ENCODE measurements at places on chromosomes 13 and 19.

DNA sequence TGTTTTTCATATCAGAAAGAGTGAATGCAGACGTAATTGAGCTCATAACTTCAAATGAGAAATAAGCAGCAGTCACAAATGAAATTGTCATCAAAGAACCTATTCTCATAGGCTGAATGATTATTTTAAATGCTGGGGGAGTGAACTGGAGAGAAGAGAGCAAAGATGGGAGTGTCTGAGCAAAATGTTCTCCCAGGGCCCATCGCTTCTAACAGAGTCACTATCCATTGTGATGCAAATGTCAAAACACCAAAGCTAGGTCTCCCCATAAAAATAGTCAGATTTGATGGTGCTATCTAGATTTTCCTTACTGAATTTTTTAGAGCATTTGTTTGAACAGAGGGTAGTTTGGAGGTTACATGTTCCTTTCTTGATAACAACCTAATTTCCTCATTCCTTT, 278.7 kb downstream of the PCDH9 start:
- no peak for DNase-seq

DNA sequence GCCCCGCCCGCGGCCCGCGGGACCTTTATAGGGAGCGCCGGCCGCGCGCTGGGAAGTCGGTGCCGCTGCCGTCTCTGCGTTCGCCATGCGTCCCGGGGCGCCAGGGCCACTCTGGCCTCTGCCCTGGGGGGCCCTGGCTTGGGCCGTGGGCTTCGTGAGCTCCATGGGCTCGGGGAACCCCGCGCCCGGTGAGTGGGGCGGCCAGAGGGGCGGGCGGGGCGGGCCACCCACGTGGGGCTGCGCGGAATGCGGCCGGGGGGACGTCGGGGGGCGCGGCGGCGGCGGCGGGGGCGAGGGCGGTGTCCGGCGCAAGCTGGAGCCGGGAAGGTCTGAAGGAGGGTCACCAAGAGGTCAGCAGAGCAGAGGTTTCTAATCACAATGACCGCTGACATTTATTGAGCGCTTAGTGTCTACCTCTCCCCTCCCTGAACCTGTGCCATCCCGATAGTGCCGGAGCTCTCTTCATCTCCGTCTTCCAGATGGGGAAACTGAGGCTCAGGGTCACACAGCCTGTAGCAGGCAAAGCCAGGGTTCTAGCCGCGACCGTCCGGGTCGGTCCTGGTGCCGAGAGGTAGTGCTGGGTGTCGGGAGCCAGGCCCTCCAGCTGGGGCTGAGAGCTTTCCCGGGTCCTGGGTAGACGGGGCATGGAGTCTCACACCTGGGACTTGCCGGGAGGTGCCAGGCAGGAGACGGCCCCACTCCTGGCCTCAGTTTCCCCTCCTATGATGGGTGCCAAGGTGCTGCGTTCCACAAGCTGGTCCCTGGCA, at the start of gene FSTL3:
FSTL3 (plus strand) TSS at position 54 of the 767 bp plus-strand sequence; CDS start at position 86, 32 bp downstream.
- no peak for DNase-seq

DNA sequence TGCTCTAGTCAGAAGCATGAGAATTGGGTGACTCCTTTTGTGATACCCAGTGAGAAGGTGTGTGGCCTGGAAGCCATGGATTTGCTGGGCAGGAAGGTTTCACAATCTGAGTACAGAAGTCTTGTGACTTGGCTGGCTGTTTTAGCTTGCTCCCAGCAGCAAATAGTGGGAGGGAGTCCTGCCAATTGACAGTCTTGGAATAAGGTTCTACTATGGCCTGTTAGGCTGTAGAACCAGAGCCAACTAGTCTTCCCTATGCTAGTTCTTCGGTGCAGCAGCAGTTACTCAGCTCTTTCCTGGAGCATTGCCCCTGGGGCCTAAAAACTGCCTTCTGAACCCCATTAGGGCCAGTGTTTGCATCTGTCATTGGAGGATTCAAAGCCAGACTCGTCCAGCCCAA, 1935.4 kb upstream of the PCDH20 start:
- no peak for DNase-seq

DNA sequence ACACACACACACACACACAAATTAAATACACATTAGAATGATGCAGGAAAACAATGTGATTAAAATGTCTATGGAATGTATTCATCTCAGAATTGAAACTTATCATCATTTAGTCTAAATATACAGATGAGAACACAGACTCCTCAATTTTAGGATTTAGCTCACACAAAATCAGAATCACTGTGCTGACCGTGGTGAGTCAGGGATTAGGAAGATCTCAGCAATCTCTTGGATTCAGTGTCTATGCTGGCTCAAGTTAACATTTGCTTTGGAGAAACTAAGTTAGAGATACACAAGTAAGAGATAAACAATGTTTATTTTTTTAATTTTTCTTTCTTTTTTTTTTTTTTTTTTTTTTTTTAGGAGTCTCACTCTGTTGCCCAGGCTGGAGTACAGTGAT, 323.6 kb downstream of the KLF12 start:
- no peak for DNase-seq

- peak; percentile 77 for DNase-seq
Measured at GRCh38 chr19:48745208-48745995, 1.3 kb downstream of the IZUMO1 start.

DNA sequence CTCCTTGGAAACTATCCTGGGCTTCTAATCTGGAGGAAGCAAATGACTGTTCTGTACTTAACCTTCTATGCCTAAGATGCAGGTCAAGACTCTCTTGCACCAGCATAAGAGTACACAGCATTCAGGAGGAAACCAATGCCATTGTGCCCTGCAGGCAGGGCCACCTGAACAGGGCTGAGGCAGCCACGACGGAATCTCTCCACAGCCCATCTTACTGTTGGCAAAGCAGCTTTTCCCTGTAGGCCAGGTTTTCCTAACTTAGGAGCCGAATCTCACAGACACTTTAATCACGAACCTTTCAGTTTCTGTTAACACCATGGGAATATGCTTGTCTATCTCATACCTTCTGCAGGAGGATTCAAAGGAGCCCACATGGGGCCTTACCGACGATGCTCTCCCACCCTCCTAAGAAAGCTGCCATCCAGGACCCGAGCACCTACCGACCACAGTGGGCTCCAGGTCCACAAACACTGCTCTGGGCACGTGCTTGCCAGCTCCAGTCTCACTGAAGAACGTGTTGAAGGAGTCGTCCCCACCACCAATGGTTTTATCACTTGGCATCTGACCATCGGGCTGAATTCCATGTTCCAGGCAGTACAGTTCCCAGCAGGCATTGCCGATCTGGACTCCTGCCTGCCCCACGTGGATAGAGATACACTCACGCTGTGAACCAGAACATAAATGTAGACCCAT, 2.6 kb downstream of the TUBA3C start:
- DNase-seq = no peak

- DNase-seq = no peak
Measured at GRCh38 chr19:2391118-2391725, 31.2 kb downstream of the TMPRSS9 start.

GRCh38 chr19:45825263-45825605, 10.1 kb upstream of the RSPH6A start:
- no peak for DNase-seq

DNA sequence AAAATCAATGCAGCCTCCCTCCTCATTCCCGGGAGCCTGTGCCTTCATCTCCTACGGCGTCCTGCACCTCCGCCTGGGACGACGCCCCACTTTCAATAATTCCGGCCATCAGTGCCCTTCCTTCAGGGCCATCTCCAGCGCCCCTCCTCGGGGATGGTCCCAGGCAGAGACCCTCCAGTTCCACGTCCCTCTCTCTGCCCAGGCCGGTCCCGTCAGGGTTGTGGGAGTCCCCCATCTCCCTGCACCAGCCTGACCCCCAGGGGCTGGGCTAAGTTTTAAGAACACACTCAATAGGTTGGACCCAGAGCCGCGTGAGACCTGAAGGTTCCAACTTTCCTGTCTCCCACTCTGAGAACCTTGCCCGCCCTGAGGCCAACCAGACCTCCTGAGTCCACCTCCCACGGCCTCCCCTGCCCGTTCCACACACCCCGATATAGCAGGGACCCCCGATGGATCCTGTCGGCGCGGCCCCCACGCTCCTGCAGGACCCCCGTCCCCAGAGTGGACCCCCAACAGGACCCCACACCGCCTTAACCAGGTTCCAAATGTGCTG, 646 bp downstream of the TMEM161A start:
- DNase-seq = no peak

DNA sequence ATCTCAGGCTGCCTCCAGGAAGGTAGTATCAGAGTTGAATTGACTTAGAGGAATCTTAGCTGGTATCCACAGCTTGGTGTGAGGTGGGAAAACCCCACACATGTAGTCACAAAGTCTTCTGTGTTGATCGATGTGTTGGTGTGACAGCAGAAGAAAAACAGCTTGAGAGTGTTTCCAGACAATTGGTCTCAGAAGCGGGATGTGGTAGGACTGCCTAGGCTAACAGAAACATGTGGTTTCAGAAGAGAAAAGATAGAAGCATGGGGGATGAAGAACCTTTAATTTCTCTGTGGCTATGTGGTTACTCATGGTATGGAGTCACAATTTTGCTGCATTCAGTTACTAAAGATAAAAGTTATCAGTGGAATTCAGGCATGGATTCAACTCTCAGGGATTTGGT, 134.7 kb upstream of the SLITRK5 start:
- DNase-seq = no peak

DNA sequence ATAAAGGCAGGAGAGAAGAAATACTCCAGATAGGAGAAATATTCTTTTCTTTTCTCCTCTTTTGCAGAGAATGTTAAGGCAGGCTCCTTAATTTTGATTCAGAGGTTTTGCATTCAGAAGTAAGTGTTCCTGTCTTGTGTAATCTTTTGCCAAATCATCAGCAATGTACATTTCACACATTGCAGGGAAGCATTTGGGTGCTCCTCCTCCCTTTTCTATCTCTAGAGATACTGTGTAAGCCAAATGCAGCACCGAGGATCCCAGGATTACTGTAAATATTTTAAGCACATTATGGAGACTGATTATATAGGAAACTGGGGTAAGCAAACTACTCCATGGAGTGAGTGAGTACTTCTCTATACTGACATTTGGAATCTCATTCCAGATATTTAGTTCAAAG, 7.2 kb downstream of the ATP8A2 start:
- no peak for DNase-seq

- DNase-seq = peak; percentile 49
Measured at GRCh38 chr13:114143806-114144605, 11.6 kb upstream of the RASA3 start.

DNA sequence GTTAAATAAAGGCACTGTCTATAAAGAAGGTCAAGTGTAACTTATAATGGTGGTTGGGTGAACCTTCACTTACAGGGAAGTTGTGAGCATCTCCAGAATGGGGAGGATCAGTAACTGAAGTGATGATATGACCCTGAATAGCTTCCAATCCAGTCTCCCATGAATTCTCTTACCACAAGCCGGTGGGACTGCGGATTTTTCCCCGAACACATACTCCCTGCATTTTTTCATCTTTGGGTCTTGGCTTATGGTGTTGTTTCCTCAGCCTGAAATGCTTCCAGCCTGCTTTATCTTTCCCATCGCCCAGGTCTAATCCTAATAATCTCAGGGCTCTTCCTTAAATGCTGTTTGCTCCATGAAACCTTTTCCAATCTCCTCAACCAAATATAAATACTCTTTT, 2.0 kb upstream of the CSNK1A1L start:
- no peak for DNase-seq

- DNase-seq = no peak
Measured at GRCh38 chr19:47186446-47187334, 44.3 kb downstream of the BBC3 start.

GRCh38 chr19:47106821-47107201, 6.8 kb downstream of the ZC3H4 start:
- no peak for DNase-seq

DNA sequence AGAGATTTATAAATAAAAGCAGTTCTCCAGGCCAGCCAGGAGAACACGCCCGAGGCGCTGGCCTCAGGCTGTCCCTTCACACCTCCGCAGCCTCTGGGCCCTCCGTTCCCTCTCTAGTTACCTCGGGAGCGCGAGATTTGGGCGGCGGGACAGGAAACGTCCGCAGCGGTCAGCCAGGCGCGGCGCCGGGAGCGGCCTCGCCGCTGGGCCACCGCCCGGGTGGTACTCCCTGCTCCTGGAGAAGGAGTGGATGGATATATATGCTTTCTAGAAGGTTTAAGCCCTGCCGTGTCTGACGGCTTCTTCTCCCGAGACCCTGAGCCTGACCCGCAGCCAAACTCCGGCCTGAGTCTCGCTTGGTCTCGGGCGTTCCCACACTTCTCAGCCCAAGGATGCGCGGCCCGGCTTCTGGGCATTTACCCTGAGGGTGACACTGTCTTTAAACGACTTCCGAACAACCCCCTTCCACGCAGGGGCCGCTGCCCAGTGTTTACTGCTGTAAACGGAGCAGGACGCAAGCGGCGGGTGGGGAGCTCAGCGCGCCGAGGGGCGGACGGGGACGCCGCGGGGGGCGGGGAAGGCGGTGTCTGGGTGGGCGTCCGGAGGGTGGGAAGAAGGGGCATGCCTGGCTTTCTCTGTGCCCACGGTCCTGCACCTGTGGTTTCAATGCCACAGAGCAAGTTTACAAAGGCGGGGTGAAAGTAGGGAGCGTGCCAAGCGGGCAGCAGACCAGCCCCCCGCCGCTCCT, 2.0 kb upstream of the ZIC2 start:
- no peak for DNase-seq

DNA sequence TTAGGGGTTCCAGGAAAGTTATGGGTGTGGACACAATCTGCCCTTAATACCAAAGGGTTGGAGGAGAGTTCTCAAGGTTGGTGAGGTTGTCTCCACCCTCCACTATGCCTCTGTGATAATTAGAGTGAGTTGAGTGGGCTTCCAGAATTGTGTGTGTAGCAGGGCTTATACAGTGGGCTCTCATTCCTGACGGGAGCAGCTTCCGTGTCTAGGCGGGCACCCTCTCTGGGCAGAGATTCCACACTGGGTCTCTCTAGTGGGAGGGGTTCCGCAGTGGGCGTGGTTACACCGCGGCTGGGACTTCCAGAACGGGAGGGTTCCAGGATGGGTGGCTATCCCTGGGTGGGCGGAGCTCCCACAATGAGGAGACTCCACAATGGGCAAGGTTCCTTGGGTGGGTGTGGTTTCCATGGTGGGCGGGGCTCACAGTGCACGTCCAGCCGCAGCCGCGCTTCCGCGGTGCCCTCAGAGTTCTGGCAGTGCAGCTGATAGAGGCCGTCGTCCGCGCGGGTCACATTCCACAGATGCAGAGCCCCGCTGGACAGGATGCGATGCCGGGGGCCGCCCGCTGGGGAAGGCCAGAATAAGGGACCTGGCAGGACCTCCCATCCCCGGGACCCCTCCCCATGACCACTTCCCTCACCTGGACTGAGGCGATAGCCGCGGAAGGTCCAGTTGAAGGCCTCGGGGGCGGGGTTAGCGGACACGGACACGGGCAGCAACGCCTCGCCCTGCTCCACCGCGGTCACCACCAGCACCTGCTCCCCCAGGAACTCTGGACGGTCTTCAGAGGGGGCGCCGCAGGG, 8.4 kb downstream of the NPHS1 start:
- DNase-seq = peak; percentile 92

GRCh38 chr13:111665691-111666095, 345.3 kb downstream of the TEX29 start:
- DNase-seq = no peak

DNA sequence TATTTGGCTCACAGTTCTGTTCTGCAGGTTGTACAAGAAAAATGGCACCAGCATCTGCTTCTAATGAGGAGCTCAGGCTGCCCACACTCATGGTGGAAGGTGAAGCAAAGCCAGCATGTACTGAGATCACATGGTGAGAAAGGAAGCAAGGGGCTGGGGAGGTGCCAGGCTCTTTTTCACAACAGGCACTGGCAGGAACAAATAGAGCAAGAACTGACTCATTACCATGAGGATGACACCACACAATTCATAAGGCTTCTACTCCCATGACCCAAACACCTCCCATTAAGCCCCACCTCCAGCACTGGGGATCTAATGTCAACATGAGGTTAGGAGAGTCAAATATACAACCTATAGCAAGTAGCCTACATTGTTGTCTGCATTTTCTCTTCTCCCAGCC, 522.6 kb downstream of the RFC3 start:
- DNase-seq = no peak

GRCh38 chr13:113454936-113455335, 1.6 kb upstream of the ADPRHL1 start:
- DNase-seq = no peak

All from BE2C (cell line).